Putamen (tissue), 1 donor: ENCODE measurements at places on chromosomes 2 and 18.

GRCh38 chr18:54852780-54853675 lies 24.8 kb downstream of the RAB27B start:
- DNase-seq, result no peak

DNA sequence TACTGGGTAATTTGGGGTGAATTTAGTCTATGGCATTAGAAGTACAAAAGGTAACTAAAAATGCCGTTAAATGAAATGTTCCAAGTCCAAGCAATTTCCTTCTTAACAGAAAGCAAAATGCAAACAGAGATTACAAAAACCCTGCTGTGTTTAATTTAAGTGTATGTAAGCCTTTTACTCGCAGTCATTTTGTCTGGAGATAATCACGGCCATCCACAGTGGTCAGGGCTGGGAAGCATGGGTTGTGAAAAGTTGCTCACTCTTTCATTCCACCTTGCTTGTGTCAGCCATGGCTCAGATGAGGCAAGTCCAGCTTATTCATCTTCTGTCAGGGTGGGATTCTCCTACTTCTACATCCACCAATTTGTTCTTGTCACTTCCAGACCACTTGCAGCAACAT lies 983.6 kb upstream of the ZEB2 start:
- DNase-seq, result no peak

DNA sequence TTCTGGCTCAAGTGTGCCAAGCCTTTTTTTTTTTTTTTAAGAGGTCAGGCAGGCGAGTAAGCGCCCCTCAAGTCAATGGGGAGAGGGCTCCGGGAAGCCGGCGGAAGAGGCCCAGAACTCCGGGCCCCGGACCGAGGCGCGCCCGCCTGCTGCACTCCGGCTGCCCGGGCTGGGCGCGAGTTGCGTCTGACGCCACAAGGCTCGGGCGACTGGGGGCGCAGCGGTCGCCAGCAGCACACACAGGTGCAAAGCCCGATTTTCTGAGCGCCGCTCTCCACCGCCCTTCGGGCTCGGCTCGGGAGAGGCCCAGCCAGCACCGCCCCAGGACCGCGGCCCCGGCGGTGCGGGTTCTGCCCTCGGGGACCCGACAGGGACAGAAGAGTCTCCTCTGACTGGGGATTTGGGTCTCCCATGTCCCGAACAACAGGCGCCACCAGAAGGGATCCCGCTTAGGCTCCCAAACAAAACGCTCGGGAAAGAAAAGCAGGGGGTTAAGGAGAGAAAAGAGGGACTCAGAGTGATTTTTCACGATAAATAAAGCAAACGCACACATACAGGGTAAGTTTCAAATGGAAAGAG lies 787 bp downstream of the ERBB4 start:
- DNase-seq, result peak; percentile 50

DNA sequence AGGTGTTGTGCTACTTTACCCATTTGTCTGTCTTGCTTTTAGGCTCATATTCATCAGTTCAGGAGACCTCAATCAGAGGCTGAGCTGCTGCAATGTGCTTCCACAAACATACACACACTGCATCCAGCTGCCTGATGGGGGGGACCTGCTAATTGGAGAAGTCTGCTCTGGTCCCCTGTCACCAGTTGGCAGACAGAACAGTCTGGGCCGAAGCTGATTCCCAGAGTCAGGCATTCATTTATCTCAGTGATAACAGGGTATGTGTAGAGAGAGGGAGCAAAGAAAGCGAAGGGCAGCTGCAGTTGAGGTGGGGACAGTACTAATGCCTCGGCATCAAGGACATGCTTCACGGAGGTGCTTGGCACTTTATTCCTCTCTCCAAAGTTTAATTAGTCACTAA lies 584.3 kb upstream of the PIK3C3 start:
- DNase-seq, result no peak

- DNase-seq, result no peak
Observed at GRCh38 chr2:67046591-67046990, 350.5 kb upstream of the ETAA1 start.

- DNase-seq, result no peak
Observed at GRCh38 chr2:80312282-80312839, 7.8 kb upstream of the LRRTM1 start.

DNA sequence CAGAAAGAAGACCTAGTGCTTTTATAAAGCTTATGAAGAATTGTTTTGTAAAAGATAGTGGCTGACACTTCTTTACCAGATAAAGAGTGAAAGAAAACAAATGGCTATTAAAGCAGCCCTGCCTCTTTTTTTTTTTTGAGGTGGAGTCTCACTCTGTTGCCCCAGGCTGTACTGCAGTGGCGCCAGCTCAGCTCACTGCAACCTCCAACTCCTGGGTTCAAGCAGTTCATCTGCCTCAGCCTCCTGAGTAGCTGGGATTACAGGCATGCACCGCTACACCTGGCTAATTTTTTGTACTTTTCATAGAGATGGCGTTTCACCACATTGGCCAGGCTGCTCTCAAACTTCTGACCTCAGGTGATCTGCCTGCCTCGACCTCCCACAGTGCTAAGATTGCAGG lies 12.9 kb downstream of the ARPC2 start:
- DNase-seq, result no peak

DNA sequence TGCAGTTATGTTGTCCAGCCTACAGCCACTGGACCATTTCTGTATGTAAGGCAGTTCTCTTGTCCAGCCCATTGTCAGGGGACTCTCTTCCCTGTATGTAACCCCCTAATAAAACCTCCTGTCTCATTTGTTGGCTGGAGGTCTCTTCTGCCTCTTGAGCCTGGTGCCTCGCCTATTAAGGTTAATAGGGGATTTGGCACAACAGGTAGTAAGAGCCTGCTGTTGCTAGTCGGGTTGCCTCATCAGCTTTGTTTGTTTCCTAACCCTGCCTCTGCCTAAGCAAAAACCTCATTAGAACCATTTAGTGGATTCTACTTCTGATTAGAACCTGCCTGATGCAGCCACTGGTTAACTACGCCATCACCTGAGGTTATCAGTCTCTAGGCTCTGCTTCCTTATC lies 62.2 kb upstream of the STPG4 start:
- no peak for DNase-seq

GRCh38 chr2:119760237-119760955 lies 674 bp downstream of the PTPN4 start:
- DNase-seq, result peak; percentile 27

- DNase-seq, result no peak
Observed at GRCh38 chr2:46375566-46376125, 78.4 kb downstream of the EPAS1 start.

GRCh38 chr18:13526519-13526918 lies 199.8 kb downstream of the FAM210A start:
- no peak for DNase-seq

DNA sequence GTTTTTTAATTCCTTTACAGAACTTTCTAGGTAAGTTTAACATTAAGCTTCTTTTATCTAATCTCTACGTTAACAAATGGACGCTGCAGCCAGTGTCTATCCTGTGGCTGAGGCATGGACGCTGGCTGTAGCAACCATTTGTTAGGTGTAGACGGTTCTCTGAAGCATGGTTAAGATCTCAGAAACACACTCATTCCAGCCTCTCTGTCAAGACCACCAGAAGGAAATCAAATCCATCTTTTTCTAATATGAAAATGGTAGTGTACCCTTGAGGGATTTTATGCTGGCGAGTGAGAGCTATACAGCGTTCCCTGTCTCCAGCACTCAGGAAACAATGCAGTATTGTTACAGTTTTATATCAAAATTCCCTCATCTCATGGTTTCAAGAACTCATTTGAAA lies 78.0 kb downstream of the DTNB start:
- no peak for DNase-seq

GRCh38 chr2:17520761-17521160 lies 2.5 kb upstream of the RAD51AP2 start:
- DNase-seq, result no peak

DNA sequence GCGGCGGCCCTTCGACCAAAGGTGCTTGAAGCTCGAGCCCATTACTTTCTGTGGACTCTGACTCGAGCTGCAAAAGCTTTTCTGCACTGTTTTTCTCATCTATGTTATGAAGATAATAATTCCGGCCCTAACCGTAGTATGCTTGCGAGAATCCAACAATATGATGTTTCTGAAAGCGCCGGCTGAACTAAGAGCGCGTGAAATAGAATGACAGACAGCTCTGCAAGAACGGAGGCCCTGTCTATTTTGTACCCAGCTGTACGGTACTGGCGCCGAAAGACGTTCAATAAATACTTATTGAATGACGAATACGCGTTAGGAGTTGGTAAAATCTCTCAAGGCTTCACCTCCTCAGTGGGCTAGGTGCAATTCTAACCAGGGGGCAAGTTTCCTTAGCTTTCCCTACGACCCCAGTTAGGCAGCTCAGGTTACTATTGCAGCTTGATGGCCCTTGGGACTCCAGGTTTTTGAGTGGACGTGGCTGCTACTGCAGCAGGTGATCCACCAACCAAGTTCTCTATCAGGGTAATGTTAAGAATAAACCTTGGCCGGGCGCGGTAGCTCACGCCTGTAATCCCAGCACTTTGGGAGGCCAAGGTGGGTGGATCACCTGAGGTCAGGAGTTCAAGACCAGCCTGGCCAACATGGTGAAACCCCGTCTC lies 570 bp downstream of the SCRN3 start:
- no peak for DNase-seq

DNA sequence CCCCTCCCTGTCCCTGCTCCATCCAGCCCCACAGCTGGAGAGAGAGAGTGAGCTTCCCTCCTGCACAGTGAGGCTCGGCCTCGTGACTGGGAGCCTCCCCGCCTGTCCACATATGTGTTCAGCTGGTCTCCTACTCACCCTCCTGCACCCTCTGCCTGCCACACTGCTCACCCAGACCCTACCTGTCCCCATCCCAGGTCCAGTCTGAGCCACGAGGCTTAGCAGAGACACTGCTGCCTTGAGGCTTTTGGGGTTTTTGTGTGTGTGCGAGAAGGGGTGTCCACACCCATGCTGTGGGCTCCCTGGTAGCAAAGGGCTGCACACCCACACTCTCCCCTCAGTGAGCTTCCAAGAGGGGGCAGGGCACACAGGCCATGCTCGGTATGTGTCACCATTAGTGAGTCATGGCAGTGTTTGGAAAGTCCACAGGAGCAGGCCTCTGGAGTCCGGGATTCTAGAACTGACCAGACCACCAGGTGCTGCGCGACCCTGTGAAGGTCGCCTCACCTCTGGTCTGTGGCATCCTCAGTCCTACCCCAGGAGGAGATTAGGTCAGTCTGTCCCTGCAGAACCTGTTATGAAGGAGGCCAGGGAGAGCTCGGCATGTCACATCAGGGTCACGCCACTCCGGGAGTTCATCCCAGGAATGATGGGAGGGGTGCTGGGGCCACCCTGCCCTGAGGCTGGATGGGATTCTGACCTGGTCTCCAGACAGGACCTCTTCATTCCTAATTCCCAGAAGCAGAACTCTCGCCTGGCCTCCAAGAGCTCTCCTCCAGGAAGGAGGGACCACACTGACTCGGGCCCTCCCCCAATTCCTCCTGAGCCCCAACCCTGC lies 39.9 kb upstream of the SMAD7 start:
- DNase-seq, result no peak

DNA sequence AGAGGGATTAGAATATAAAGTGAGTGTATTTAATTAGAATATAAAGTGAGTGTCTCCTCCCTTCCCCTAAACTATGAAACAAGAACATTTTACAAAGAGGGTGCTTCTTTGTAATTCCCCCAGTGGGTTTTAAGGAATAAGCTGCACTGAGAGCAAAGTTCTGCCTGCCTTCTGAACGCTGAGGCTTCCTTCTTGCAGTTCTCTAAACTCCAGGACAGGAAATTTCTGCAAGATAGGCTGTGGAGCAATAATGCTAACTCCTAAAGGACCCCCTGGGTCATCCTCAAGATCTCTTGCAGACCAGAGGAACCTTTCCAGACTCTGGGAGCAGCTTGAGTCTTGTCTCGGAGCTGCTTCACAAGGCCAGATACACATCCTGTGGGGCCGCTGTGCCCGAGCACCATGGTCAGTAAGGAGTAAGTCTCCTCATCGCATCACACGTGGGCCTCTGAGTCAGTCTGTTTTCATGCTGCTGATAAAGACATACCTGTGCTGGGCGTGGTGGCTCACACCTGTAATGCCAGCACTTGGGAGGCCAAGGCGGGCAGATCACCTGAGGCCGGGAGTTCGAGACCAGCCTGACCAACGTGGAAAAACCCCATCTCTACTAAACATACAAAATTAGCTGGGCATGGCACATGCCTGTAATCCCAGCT lies 87.5 kb upstream of the KCNE4 start:
- DNase-seq, result no peak

DNA sequence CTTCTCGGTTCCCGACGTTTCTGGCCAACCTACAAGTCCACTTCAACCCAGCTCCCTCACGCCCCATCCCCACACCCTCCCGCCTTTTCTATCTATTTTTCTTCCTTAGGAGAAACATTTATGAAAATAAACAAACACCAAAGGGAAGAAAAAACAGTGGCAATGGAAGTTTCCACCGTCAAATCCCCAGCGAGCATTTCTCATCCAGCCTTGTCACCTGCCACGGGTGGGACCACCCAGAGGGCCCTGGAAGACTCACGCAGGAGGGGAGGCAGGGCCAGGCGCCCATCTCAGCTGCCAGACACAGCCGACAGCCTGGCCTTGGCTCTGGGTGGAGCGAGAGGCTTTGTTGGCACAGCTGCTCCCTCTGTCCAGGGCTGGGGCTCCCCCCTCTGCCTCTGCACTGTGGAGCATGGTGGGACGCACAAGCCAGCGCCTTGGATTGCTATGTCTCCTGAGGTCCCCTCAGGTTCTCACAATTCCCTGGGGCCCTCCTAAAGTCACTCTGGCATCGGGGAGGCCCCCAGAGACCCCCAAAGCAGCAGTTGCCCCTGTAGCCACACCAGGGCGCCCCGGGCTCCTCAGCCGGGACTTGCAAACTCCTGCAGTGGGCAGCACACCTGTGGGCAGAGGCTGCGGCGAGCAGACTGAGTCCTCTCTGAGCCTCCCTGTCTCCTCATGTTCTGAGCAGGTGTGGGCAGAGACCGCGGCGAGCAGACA lies 395.7 kb upstream of the SALL3 start:
- DNase-seq, result no peak

- DNase-seq, result no peak
Observed at GRCh38 chr2:31003749-31004148, 134.5 kb downstream of the GALNT14 start.

DNA sequence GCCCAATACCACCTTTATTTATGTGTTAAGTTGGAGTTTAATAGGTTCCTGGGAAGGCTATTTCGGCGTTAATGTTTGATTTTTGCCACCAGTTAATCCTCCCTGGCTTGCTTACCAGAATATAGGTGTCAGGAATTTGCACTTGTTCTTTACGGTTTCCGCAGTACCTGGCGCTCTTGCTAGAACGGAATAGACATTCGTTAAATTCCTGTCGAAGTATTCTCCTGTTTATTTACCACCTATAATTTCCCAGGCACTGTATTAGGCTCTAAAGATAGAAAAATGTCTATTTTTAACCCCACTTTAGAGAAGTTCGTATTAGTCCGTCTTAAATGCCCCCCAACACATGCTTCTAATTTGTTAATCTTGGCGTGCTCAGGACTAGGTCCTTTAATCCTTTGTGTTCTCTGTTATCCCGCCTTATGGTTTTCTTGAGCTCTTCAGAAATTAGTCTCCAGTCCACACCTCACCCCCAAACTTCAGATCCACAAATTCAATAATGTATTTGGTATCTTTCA lies 575 bp downstream of the CCDC150 start:
- DNase-seq, result no peak
